Activated naive CD4-positive, alpha-beta T cell treated with anti-CD3 and anti-CD28 coated beads for 36 hours (primary cell): ENCODE measurements at places on chromosomes 6 and 20. TPM values are rescaled to one million over a fixed set of nuclear protein-coding genes. Genes with fewer than 3 reads are reported as not detected.
A peak's percentile ranks its signal among the peaks of the same experiment; 100 is the strongest.

Gene MDC1
- 84.8 TPM for total RNA-seq

Gene ID4
- total RNA-seq = not detected

Gene NCOA3
- 48.3 TPM for total RNA-seq

Gene UST
- 0.20 TPM for total RNA-seq

Gene C20orf144
- total RNA-seq = 0.15 TPM

Gene RCAN2
- 0.43 TPM for total RNA-seq

Gene TRIM15
- total RNA-seq = 2.2 TPM

Gene TBPL1
- total RNA-seq = 27.6 TPM

Gene OR14J1
- total RNA-seq = not detected

Gene DEFB116
- total RNA-seq = not detected

Gene MLN
- not detected for total RNA-seq

Gene L3MBTL3
- 5.0 TPM for total RNA-seq

Gene ADGRB3
- total RNA-seq = not detected

Gene MRPS18B
- 118 TPM for total RNA-seq

GRCh38 chr6:12420626-12421025 is 130.5 kb downstream of the EDN1 start:
- DNase-seq = no peak

DNA sequence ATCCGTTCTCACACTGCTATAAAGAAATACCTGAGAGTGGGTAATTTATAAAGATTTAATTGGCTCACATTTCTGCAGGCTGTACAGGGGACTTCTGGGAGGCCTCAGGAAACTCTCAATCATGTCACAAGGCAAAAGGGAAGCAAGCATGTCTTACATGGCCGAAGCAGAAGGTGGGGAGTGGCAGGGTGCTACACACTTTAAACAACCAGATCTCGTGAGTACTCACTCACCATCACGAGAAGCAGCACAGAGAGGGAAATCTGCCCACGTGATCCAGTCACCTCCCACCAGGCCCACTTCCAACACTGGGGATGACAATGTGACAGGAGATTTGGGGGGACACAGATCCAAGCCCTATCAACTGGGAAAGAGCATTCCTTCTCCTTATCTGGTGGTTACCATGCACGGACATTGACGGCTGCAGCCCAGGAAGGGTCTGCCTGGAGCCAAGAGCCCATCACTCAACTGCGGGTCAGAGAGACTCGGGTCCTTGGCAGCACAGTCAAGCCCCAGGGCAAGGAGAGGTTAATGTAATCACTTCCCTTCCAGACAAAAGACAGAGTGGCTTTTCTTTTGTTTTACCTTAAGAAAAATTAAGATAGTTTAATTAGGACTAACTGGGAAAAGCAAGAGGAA is 112.3 kb upstream of the CST7 start:
- DNase-seq = no peak

- DNase-seq = no peak
Observed at GRCh38 chr6:121365536-121366521, 31.5 kb upstream of the TBC1D32 start.

- DNase-seq = no peak
Observed at GRCh38 chr6:135305684-135306083, 124.6 kb downstream of the MYB start.

DNA sequence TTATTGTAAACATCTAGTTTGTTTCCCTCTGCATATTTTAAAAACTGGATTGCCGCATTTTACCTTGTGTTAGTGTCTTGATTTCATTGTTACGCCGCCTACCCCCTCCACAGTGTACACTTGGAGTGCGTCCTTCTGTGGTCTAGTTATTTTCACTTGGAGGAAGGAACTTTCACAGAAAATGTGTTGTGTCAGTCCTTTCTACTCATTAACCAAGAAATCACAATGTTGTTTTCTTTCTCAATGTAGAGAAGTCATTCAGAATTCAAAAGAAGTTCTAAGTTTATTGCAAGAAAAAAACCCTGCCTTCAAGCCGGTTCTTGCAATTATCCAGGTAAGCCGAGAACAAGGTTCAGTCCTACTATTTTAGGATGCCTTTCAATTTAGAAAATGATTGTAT is 10.3 kb downstream of the MTHFD1L start:
- DNase-seq = no peak

GRCh38 chr6:144762469-144762868 is 477.3 kb downstream of the UTRN start:
- no peak for DNase-seq

GRCh38 chr6:135581211-135581610 is 83.7 kb upstream of the AHI1 start:
- no peak for DNase-seq

DNA sequence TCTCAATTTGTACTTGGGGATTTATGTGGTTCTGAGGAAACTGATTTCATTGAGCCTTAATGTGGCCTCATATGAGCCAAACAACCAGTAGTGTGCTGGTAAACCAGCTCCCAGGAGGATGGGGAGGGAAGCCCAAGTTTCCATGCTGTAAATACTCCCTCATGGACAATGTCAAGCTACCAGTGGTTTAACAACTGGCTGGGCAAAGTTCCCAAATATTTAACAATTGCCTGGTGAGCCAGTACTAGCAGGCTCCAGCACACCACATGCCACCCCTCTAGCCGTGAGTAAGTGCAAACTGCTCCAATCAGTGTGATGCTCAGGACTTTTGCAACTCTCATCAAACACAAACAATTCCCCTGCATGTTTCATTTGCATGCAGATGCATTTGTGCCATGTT is 19.2 kb upstream of the CDKN1A start:
- no peak for DNase-seq

- DNase-seq = no peak
Observed at GRCh38 chr6:129662406-129662766, 47.6 kb downstream of the ARHGAP18 start.

- no peak for DNase-seq
Observed at GRCh38 chr6:114334237-114334636, 8.6 kb downstream of the HS3ST5 start.

DNA sequence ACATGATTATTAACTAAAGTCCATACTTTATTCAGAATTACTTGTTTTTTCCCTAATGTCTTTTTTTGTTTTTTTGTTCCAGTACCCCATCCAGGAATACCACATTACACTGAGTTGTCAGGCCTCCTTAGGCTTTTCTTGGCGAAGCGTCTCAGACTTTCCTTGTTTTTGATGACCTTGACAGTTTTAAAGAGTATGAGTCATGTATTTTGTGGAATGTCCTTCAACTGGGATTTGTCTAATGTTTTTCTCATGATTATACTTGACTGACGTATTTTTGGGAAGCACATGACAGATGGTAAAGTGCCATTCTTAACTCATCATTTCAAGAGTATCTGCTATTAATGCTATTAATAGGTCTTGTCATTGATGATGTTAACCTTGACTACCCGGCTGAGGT is 23.6 kb downstream of the ENPP1 start:
- no peak for DNase-seq

DNA sequence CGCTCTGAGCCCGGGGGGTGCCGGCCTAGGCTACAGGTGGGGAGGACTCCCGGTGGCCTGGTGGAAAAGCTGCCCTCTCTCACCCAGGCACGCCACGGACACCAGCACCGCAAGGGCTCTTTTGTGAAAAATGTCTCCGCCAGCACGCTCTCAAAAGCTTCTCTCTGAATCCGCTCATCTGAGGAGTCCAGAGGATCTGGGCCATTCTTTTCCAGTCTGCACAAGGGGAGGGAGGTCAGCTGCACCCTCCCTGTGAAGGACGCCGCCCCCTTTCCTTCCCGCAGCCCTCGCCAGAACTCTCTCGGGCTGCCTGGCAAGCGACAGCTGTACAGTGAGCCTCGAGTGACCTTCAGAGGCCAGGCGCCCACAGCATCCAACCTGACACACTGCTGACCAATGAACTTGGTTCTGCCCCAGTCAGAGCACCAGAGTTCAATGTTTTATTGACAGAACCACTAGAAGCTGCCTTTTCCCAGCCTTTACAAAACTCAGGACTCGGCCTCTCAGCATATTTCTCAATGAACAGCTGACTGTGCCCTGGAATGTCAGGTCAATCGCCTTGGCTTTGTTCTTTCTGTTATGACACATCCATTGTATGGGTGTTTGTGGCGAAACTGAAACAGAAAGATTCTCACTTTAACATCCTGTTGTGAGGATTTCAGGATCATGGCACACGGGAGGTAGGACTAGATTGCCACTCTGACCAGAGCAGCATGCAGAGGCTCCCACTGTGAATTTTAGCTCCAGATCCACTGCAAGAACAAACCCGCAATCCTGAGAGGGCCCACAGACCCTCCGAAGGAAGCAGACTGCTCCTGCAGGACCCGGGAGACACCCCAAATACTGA is 26.7 kb downstream of the SERPINB9 start:
- no peak for DNase-seq

GRCh38 chr6:37314487-37315156 is 39.2 kb upstream of the RNF8 start:
- peak; percentile 68 for DNase-seq

DNA sequence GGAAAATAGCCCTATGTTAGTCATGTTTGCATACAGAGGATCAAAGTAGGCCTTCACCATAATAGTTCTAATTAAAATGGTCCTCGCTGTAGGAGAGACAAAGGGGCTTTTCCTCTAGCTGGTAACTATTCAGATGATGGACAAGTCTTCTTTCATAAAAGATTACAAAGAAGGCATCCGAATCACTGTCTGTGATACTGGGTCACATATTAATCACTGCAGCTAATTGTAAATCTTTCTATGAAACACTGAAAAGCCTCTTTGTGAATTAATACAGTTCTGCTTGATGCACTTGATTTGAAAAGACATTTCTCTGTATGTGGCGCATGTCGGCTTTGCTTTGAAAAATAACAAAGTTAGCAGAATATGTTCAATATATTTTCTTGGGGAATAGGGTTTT is 520.8 kb downstream of the KIF16B start:
- DNase-seq = no peak

DNA sequence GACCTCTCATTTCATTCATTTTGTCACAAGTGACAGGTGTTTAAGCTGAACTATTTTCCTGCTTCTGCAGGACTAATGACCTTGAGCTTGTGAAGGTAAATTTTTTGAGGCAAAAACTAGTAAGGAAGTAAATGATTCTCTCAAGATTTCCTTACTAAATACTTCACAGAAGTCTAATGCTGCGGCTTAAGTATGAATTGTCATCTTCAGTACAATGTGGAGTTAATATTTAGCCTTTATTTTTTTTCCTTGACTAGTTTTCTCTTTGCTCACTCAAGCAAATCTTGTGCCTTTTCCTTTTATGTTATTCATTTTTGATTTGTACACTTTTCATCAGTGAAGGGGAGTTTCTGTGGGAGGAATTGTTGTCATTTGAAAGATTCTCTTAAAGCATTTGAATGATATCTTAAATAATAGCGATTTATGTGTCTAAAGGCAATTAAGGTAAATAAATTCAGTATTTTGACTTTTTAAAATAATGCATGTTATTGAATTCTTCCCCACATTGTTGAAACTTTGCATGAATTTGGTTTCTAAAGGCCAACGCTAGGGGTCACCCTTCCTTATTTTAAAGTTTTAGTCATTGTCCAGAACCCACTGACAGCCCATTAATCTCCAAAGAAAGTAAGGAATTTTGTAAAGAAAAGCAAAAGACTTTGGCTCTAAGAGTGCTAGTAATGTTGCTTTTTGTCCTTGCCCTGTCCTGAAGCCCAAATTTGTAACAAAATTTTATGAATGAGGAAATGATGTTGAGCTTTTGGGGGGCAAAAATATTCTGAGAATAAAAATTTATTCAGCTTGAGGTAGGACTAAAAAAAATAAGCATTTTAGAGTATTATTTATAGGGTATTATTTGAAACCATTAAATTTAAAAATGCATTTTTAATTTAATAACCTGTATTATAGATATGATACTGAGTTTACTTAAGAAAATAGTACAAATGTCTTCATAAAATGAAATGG is 157.4 kb upstream of the LAMA2 start:
- peak; percentile 31 for DNase-seq

GRCh38 chr20:48132834-48133233 is 347.6 kb upstream of the SULF2 start:
- DNase-seq = no peak

DNA sequence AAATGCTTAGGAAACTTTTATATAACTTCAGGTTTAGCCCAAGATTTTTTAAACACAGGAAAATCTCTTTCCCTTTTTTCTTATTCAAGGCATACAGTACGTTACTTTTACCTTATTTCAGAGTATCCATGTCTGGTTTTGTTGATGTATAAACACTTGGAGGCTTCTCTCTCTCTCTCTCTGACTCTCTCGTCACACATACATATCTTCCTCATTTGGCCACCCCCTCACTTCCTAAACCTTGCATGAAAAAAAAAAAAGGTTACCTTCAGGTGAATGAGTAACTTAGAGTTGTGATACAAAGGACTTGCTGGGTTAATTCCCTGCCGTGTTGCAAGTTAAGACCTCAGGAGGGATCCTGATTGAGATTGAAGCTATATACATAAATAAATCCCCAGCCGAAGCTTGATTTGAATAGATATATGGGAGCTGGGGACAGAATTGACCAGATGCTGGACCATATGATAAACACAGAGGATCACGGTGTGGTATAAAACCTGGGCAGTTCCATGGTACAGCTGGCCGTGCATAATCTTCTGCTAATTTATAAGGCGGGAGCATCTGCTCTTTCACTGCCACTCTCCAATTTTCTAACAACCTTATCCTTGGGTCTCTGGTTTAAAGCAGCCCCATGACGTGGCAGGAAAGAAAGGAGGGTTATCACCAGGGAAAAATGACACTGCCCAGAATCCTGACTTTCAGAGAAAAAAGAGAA is 55.1 kb upstream of the IL20RA start:
- no peak for DNase-seq

GRCh38 chr20:25511183-25511582 is 74.1 kb downstream of the NINL start:
- DNase-seq = no peak

GRCh38 chr6:137342607-137343190 is 123.5 kb upstream of the IFNGR1 start:
- no peak for DNase-seq

- DNase-seq = no peak
Observed at GRCh38 chr6:23181356-23182110, 612.2 kb downstream of the HDGFL1 start.

DNA sequence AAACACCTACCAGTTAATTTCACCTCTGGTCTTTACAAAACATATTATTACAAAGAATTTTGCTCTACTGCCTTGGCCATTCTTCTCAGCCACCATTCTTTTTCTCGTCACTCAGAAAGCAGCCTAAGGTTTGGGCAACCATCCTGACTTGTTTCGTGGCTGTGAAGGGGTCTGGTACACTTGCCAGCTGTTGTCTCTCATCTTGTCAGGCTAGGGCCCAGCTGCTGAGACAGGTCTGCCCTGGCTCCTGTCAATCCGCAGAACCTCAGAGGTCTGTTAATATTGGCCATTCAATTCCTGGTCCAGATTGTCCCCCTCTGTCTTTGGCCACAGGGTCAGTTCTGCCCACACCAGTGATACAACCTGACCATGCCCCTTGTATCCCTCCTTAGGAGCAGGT is 197.7 kb downstream of the UBE3D start:
- no peak for DNase-seq

DNA sequence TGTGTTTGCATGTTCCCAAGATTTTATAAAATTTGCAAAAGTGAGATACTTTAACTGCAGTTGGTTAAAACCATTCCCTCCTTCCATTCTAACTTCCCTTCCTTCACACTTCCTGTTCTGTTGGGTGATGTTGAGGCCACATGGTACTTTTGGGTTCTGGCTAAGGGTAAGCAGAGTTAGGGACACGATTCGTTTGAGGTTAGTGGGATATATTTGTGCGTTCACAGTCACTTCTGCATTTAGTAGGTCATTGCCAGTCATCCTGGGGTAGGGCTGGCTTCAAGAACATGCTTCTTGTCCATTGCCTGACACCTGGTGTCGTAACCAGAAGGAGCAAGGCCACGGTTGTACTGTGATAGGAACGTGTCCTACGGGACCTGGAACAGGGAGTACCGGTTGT is 340.1 kb downstream of the ZFAND3 start:
- DNase-seq = no peak
